ENCODE measurements at places on chromosomes 3 and 15. TPM values are rescaled to one million over a fixed set of nuclear protein-coding genes. Genes with fewer than 3 reads are reported as not detected.

SPESP1 gene
- polyA plus RNA-seq, result 12.8 TPM

MRPS25 gene
- polyA plus RNA-seq, result 45.6 TPM

LRTM1 gene
- polyA plus RNA-seq, result not detected

DNA sequence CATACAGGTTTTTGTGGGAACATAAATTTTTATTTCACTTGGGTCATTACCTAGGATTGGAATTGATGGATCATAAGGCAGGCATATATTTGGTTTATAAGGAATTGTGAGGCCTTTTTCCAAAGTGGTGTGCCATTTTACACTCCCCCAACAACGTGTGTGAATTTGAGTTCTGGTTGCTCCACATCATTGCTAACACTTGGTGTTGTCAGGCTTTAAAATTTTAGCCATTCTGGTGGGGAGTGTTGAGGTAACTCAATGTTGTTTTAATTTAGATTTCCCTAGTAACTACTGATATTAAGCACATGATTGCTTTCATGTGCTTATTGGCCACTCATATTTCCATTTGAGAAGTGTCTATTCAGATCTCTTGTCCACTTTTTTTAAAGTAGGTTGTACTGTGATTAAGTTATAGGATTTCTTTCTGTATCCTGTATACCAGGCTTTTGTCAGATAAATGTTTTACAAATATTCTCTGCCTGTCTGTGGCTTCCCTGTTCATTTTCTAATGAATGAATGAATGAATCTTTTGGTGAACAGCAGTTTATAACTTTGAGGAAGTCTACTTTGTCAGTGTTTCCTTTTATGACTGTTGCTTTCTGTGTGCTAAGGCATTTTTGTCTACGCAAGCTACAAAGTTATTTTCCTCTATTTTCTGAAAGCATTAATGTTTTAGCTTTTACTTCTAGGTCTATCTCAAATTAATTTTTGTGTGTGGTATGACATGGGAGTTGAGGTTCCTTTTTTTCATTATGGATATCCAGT is 17.9 kb upstream of the NR2C2 start:
- DNase-seq, result no peak

GRCh38 chr15:75235051-75235673 is 23.0 kb upstream of the GOLGA6C start:
- DNase-seq, result no peak

DNA sequence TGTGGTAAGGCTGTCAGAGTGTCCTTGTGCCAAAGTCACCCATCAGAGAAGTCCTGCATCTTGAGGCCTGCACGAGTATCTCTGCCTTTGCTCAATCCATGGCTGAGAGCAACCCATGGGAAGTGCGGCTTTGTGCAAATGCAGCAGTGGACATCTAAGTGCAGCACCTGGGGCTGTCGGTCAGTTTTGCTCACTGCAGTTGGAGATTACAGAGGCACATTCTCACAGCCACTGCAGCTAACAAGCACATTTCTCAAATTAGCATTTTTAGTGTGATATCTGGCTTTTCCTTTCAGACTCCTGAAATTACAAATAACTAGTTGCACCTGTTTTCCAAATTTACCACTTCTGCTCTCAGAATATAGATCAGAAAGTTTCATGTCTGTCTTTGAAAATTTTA is 81.5 kb upstream of the DAZL start:
- DNase-seq, result no peak
